B cell (primary cell): ENCODE measurements at places on chromosomes 1 and 21. TPM values are rescaled to one million over a fixed set of nuclear protein-coding genes. Genes with fewer than 3 reads are reported as not detected.

GRCh38 chr1:168714012-168714411 is 15.0 kb downstream of the DPT start:
- no peaks in the 10 kb centered on the region for H3K4me1 ChIP-seq
- no peaks in the 10 kb centered on the region for H3K27me3 ChIP-seq
- DNase-seq = no peak
- no peaks in the 10 kb centered on the region for H3K36me3 ChIP-seq
- H3K4me3 ChIP-seq = no peak overlapping the region

DNA sequence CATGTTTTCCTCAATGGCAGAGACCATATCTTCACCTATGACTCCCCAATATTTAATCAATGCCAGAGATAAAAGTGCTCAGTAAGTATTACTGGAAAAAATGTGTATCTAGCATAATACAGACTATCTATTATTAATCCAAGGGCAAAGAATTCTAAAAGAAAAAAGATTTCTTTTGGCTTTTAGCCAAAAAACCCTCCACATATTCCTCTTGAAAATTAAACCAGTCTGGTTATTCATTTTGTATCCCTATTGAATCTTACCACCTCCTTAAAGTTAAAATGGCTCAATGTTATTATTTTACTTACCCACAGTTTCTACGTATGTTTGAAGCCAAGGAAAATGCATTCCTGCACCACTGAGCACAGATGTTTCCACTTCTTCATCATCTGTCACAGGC is 1.6 kb downstream of the TAF1A start:
- H3K4me3 ChIP-seq = no peak overlapping the region
- peaks cover 5% of the 10 kb centered on the region for H3K36me3 ChIP-seq
- peaks cover 53% of the 10 kb centered on the region for H3K4me1 ChIP-seq

Gene CNR2
- polyA plus RNA-seq = 45.5 and 63.4 TPM in 2 replicates

- no peaks in the 10 kb centered on the region for H3K27me3 ChIP-seq
- DNase-seq = no peak
- no peaks in the 10 kb centered on the region for H3K36me3 ChIP-seq
- no peaks in the 10 kb centered on the region for H3K4me1 ChIP-seq
- no peak overlapping the region for H3K27ac ChIP-seq
Observed at GRCh38 chr21:22754746-22755145, 1756.5 kb downstream of the NCAM2 start.

- no peaks in the 10 kb centered on the region for H3K36me3 ChIP-seq
- H3K4me3 ChIP-seq = no peak overlapping the region
- peaks cover 22% of the 10 kb centered on the region for H3K4me1 ChIP-seq
Observed at GRCh38 chr1:12341667-12342066, 111.8 kb downstream of the VPS13D start.
